ENCODE measurements at places on chromosomes 3 and 15. TPM values are rescaled to one million over a fixed set of nuclear protein-coding genes. Genes with fewer than 3 reads are reported as not detected.

GRCh38 chr3:55300701-55301100 lies 186.4 kb downstream of the WNT5A start:
- no peak for DNase-seq

DNA sequence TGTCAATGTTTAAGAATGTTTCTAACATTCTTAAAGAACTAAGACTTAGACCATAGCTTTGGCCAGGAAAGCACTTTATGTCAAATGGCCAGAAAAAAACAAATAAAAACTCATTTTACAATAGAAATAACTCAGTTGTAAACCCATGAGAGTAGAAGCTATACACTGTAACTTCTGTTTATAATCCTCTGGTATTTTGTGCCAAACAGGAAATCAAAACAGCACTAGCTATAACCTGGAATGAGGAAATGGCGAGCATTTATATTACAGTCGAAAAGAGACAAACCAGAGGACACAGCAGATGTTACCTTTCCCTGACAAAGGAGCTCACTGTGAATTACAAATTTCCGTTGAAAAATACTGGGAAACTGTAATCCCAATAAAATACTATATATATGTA lies 10.3 kb downstream of the GK5 start:
- no peak for DNase-seq

DNA sequence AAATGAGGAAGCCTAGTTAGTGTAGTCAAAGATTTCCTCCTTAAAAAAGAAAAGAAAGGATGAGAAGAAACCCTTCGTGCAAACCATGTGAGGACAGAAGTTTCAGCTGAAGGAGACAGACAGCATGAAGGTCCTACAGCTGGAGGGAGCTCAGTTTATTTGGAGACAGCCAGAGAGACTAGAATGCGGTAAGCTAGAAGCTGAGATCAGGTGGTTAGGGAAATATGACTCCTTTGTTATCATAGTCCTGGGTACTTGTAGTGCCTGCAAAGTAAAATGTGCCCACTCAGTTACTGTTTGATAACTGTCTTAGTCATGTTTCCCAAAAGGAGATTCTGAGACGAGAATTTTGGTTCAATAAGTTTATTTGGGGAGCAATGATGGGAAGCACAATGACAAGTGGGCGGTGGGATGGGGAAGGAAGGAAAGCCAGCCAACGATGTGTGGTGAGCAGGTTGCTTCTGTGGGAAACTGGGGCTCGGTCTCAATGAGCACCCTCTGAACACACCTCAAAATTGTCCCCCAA lies 178.8 kb upstream of the SNTN start:
- DNase-seq = peak; percentile 11

DNA sequence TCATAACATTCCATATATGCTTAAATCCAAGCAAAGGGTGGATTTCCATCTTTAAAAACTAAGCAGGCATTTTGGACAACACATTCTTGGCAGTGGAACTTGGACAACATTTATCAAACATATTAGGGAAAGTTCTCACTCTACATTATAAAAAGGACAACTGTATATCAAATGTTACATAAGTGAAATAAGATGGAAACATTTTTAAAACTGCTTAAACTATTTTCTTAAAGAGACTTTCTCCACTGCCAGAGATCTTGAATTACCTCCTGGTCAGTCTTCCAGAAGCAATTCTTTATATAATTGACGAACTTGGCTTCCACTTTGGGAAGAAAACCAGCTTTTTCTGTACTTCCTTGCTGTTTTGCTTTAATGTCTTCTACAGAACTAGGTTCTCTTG lies 109.3 kb downstream of the NEO1 start:
- no peak for DNase-seq

GRCh38 chr3:46898321-46899150 lies 21.0 kb downstream of the PTH1R start:
- DNase-seq = no peak

DNA sequence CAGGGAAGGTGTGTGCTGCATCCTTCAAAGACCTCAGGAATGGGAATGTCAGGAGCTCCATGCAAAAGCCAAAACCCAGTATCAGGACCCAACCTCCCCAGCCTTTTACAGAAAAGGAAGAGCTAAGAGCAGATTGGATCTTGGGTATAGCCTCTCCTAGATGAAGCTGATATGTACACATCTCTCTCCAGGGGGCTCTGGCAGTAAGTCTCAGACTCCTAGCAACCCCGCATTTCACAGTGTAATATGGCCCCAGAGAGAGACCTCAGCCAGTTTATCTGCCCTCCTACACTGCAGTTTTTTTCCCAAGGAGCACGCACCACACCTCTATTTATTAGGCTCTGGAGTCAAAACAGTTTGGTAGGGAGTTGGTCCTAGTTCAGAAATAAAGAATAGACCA lies 88.2 kb downstream of the RBPMS2 start:
- DNase-seq = no peak

GRCh38 chr3:103446953-103447629 lies 1012.3 kb downstream of the ZPLD1 start:
- no peak for DNase-seq

DNA sequence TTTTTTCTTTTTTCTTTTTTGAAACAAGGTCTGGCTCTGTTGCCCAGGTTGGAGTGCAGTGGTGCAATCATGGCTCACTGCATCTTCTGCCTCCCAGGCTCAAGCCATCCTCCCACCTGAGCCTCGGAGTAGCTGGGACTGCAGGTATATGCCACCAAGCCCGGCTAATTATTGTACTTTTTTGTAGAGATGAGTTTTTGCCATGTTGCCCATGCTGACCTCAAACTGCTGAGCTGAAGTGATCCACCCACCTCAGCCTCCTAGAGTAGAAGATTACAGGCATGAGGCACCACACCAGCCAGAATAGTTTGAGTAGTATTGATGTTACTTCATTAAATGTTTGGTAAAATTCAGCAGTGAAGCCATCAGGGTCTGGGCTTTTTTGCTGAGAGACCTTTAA lies 251.8 kb downstream of the CADM2 start:
- DNase-seq = no peak

- DNase-seq = no peak
These were observed 152.6 kb upstream of the UMPS start for GRCh38 chr3:124577494-124578167.

DNA sequence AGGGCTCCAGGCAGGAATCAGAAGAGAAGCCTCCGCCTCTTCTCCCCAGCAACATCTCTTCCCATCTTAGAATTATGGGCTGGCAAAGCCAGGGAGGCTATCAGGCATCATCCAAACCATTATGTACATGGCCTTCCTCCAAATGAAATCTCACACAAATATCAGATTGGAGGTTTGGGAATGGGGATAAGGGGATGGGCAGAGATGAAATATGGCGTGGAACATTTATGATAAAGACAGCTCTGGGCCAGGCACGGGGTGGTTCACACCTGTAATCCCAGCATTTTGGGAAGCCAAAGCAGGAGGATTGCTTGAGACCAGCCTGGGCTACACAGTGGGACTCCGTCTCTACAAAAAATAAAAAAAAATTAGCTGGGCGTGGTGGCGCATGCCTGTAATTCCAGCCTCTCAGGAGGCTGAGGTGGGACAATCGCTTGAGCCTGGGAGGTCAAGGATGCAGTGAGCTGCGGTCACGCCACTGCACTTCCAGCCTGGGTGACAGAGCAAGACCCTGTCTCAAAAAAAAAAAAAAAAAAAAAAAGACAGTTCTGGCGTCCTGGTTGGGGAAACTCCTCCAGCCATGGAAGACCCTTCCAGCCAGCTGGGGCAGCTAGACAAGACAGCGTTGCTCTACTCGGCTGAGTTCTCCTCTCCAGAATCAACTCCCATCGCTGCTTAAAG lies 36.6 kb downstream of the CPN2 start:
- no peak for DNase-seq

DNA sequence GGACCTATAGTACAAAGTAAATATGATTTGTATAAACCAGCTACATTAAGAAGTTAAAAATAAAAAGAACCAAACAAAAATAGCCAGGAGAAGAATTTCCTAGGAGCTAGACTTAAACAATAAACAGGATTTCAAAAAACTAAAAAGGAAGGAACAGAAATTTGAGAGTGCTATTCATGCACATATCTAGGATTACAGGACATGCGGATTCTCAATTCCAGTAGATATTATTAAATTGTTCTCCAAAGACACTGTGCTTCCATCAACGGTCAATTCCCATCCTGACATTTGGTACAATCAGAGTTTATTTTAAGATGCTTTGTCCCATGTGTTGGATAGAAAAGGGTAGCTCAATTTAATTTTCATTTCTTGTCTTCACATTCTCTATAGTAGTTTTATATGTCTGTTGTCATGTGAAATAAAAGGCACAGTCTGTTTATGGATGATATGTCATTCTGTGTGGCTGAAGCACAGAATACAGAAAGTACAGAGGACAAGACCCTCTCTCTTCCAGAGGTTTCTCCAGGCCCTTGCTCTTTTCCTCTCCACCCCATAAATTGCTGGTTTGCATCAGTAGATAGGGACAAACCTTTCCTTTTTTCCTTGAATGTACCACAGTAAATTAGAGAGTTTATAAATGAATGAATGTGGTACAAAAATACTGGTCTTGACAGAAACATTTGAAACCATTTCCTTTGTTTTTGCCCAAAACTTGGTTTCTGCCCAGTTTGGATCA lies 3.5 kb downstream of the PLOD2 start:
- DNase-seq = no peak

- DNase-seq = no peak
These were observed 105.3 kb downstream of the THRB start for GRCh38 chr3:24389108-24390090.

DNA sequence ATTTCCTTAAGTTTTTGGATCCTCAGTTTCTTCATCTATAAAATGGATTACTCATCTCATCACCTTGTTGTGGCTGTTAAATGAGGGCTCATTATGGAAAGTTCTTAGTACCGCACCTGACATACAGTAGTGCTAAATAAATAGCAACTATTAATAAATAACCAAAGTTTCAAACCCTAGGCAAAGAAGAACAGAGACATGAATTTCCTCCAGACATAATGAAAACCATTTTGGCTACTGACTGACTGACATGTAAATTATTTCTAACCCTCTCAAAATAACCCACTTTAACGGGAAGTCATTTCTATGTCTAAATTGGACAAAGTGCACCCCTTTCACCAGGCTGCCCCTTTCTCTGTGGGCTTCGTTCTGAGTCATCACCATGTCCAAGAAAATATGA lies 17.4 kb upstream of the KLHL6 start:
- DNase-seq = no peak

DNA sequence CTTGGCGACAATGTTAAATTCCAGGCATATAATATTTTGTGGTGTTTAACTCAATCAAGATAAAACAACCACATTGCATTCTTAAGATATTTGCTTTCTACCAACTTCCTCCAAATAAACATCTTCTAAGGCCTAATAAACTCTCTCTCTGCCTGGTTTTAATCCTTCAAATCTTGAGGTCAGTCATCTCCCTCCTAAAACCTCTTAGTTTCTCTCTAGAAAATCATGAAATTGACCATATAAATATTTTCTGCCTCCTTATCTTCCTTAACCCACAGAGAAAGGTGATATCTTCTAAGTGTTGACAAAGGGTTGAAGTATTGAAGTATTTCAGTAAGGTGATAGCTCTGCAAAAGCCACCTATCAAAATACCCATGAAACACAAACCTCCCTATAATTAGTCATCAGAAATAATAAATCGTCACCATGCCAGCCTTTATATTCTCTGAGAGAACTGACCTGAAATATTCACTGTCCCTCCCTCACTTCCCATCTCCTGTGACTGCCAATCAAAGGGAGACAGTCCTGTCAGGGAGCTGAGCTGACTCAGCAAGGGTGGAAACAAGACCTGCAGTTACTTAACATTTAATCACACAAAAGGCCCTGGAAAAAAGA lies 1261.1 kb downstream of the ROBO1 start:
- no peak for DNase-seq

GRCh38 chr15:78197632-78198031 lies 36.7 kb downstream of the ACSBG1 start:
- no peak for DNase-seq

- DNase-seq = peak; percentile 41
These were observed 92.2 kb upstream of the RAP2B start for GRCh38 chr3:153069598-153070510.

GRCh38 chr3:127304121-127304744 lies 16.4 kb upstream of the PRR20G start:
- DNase-seq = peak; percentile 19

DNA sequence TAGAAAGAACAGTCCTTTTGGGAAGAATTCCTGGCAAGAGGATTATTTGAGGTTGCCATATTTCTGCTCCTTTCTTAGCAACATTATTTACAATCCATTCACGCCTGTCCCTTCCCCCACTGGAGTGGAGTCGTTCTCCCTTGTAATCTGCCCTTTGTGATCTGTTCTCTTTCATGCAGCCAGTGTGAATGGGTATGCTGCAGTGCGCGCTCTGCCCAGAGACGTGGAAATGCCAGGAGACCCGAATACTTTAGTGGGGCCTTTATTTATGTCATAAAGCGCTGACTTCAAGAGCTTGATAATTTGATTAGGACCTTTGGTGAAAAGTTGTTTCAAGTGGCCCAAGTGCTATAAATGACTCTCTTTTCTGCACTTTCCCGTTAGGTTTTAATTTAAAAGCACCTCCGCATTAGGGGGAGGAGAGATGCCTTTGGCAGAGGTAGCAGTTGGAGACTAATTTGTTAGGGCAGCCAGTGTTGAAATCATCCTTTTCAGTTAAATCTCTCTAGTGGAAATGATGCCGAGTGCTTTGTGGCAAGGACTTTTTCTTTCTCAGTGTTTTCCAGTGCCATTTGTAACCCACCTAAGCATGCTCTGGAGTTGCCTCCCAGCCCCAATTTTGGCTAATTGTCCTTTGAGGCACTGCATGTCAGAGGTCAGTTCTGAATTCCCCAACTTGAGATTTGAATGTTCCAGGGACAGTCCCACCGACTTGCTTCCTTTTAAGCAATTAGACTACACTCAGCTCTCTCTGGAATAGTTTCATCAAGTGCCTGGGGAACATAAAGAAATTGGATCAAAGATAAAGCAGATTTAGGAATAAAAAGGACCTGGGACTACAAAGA lies 52.4 kb downstream of the PSMD6 start:
- DNase-seq = no peak

GRCh38 chr15:95087253-95087609 lies 855.9 kb downstream of the MCTP2 start:
- DNase-seq = no peak

Gene VPS8
- 27.6 TPM for total RNA-seq

Gene RBP2
- total RNA-seq = not detected

Gene DUOXA2
- not detected for total RNA-seq

Gene CADPS
- not detected for total RNA-seq

Gene RYK
- total RNA-seq = 86.1 TPM

Gene UCN2
- 3.0 TPM for total RNA-seq

Gene LTK
- total RNA-seq = 0.57 TPM

Gene STRC
- not detected for total RNA-seq

Gene SGO1
- total RNA-seq = 13.3 TPM

Gene MEIS2
- 35.3 TPM for total RNA-seq

Gene HTR3E
- not detected for total RNA-seq

Gene BTLA
- not detected for total RNA-seq

Gene HDC
- not detected for total RNA-seq

Gene NR2E3
- not detected for total RNA-seq

Gene CYP11A1
- 0.06 TPM for total RNA-seq

Gene FSIP1
- total RNA-seq = 0.97 TPM
